Skeletal muscle cell (primary cell): ENCODE measurements at places on chromosomes 3 and 15.
A peak's percentile ranks its signal among the peaks of the same experiment; 100 is the strongest.

DNA sequence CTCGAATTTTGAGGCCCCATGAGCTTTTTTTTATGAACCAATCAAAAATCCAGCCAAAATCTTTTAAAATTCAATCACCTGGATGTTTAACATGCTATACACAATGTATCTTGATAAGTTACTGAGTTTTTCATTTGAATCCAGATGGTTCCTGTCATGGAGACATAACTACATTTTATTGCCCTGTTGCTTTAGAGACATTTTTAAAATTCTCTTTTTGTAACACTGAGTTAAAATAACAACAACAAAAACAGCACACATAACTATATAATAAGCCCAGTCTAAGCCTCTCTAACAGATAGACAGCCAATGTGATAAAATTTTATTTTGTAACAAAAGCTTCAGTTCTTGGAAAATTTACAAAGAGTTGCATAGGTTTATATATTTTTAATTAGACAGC, 1.8 kb downstream of the PROK2 start:
- DNase-seq: no peak

- no peak for DNase-seq
Observed at GRCh38 chr3:42714171-42714852, 11.7 kb upstream of the HHATL start.

- DNase-seq: no peak
Observed at GRCh38 chr3:164929642-164930041, 148.7 kb downstream of the SI start.

DNA sequence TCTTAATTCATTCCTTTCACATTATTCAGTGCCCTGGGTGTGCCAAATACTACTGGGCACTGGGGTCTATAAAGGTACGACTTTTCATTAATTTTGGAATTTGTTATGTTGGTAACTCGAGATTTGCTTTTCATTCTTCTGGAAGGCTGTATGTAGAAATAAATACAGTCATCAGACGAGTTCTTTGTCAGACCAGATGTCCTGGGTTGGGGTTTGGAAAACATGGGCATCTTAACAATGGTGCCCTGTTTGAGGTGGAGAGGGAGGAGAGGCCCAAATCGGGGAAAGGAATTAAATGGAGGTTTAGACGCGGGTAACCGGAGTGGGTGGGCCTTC, 662 bp upstream of the GLCE start:
- DNase-seq: no peak

- DNase-seq: peak; percentile 25
Observed at GRCh38 chr3:39288300-39288808, 8.5 kb upstream of the CX3CR1 start.

DNA sequence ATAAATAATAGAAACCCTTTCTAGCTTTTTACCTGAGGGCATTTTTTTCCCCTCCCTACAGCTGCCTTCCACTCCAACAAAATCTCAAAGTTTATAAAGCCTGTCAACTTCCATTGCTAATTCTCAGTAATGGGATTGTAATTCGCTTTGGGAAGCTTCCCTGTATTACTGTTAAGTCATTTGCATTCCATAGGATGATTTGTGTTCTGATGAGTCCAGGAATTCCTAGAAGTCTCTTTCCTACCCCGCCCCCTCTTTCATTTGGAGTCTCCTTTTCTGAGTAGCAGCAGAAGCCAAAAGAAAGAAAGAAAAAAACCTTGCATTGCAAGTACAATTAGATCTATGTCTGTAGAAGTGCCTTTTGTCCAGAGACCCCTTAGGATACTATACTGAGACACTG, 1033.3 kb downstream of the IGSF11 start:
- no peak for DNase-seq

DNA sequence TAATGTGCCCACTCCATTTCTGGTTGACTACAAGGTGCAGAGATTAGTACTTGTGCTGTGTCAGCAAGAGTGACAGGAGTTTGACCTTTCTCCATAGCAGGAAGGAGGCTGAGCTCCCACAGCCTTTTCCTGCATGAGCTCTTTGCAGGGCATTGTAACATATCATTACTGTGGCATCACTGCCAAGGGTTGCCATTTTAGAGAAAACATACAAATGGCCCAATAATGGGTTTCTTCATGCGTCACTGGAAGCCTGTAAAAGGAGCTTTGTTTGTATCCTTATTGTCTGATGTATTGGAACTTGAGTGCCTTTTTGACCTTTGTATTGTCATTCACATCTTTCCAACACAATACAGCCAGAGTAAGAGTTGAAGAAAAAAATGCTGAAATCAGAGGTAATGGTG, 323.0 kb upstream of the CDIN1 start:
- DNase-seq: no peak

DNA sequence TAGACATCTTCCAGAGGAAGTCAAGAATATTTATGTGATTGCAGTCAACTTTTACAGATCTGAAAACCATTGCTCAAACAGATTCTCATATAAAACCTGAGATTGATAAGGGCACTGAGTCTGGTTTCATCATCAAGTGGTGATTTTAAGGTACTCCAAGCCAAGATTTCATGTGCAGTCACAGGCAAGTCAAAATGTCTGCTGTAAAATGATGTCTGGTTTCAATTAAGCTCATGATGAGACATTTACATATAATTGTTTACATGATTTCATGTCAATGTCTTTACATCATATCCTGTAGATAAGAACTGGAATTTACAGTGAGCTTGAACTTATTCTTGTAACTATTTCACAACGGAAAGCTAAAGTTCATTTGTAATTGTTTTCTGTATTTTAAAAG, 1215.5 kb downstream of the ROBO2 start:
- peak; percentile 50 for DNase-seq
